Lung microvascular endothelial cell (primary cell): ENCODE measurements at places on chromosomes 2 and 18. TPM values are rescaled to one million over a fixed set of nuclear protein-coding genes. Genes with fewer than 3 reads are reported as not detected.

CRYBA2 gene
- total RNA-seq = not detected in 2 replicates

CCDC178 gene
- not detected in 2 replicates for total RNA-seq

ASB18 gene
- total RNA-seq = not detected in 2 replicates

DNA sequence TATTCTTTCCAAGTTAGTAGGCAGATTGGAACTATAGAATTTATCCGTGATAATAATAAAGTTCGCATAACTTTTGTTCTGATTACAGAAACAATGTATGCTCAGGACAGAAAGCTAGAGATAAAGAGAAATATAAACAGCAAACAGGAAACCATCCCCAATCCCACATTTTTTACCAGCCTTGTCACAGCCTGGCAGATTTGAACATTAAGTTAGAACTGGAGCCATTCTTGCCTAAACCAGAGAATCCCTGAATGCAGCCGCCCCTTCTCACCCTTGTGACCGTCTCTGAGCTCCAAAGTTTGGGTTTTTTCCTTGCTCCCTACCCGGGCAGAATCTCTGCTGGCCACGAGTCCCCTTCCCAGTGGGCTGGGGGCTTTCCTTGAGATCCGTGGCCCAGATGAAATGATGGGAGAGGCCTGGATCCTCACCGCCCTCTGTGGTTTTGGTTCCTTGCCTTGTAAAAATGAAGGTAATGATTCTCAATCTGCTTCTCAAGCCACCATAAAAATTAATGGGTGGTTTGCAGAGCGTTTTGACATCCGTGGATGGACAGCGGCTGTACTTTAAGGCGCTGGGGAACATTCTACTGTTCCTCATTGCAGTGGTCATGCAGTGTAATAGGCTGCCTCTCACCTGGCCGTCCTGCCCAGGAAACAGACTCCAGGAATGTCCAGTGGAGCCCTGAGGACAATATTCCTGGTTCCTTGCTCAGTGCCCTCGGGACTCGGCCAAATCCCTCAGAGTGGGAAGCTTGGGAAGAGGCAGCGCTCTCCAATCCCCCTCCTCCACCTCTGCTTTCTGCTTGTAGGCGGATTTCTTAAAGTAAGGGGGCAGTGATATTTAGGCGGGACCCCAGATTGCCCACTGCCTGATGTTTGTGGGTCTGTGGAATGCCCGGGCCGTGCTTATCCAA is 1.6 kb downstream of the SH3BP4 start:
- peak; percentile 33 for DNase-seq

GRCh38 chr2:226483745-226484619 is 315.6 kb downstream of the IRS1 start:
- no peak for DNase-seq

- no peak for DNase-seq
Observed at GRCh38 chr18:10499230-10499629, 26.6 kb upstream of the NAPG start.
